ENCODE measurements at places on chromosomes 7 and 10.

DNA sequence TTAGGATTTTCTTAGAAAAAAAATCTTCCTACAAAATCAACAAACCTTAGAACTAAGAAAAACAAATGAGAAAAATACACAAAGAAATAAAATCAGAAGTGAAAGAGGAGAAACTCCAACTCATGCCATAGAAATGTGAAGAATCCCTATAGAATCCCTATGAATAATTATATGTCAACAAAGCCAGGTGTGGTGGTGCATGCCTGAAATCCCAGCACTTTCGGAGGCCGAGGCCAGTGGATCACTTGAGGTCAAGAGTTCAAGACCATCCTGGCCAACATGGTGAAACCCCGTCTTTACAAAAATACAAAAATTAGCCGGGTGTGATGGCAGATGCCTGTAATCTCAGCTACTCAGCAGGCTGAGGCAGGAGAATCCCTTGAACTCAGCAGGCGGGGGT is 27.1 kb downstream of the ACSM6 start:
- no peak for DNase-seq

DNA sequence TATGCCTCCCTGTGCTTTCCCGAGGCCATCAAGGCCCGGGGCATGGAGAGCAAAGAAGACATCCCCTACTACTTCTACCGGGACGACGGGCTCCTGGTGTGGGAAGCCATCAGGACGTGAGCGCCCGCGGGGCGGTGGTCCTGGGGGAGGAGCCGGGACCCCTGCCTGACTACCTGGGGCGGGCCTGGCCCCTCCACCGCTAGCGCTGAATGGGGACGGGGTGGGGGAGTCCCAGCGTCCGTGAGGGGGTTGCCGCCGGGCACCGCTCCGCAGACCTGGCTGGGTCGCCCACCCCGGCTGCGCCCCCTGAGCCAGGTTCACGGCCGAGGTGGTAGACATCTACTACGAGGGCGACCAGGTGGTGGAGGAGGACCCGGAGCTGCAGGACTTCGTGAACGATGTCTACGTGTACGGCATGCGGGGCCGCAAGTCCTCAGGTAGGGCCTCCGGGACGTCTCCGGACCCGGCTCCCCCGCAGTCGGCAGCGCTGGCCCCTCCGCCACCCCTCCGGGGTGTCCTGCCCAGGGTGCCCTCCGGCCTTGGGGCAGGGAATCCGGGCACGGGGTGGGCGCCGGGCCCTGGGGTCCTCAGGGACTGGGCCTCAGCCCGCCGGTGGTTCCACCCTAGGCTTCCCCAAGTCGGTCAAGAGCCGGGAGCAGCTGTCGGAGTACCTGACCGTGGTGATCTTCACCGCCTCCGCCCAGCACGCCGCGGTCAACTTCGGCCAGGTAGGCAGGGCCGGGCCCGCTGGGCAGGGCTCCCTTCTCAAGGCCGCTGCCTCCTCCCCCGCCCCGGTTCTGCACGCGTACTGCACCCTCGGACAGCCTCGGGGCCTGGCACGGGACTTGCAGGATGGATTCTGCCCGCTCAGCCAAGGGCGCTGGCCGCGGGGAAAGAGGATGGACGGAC is 69.3 kb downstream of the ALOX5 start:
- DNase-seq, result peak; percentile 64

- DNase-seq, result peak; percentile 66
Observed at GRCh38 chr10:133318494-133319127, 9.9 kb downstream of the ZNF511 start.

- DNase-seq, result no peak
Observed at GRCh38 chr7:99693427-99694200, 13.8 kb upstream of the CYP3A5 start.

DNA sequence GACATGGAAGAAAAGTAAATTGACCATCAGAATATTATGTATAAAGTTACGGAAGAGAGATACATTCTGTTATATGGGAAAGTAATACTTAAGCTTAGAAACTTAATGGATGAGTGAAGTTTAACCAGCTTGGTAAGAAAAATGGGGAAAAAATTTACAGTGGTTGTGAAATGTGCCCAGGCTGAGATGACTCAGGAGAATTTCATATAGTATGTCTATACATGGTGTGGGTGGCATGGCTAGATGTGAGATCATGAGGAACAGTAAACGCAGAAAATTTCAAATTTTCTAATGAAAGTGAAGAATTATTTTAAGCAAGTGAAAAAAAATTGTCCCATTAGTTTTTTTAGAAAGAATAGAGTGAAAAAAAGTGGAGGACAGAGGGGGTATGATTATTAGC is 552.5 kb upstream of the SORCS1 start:
- DNase-seq, result no peak

- DNase-seq, result no peak
Observed at GRCh38 chr10:28761084-28761846, 83.9 kb downstream of the BAMBI start.

GRCh38 chr10:23516530-23516929 is 77.7 kb downstream of the OTUD1 start:
- DNase-seq, result no peak

DNA sequence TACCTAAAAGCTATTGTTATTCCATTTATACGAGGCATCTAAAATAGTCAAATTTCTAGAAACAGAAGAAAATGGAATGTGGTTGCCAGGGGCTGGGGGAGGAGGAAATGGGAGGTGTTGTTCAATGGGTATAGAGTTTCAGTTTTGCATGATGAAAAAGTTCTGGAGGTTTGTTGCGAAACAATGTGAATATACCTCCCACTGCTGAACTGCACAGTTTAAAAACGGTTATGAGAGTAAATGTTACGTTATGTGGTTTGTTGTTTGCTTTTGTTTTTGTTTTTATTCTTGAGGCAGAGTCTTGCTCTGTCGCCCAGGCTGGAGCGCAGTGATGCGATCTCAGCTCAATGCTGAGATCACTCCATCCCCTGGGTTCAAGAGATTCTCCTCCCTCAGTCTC is 64.9 kb upstream of the NRBF2 start:
- DNase-seq, result no peak

DNA sequence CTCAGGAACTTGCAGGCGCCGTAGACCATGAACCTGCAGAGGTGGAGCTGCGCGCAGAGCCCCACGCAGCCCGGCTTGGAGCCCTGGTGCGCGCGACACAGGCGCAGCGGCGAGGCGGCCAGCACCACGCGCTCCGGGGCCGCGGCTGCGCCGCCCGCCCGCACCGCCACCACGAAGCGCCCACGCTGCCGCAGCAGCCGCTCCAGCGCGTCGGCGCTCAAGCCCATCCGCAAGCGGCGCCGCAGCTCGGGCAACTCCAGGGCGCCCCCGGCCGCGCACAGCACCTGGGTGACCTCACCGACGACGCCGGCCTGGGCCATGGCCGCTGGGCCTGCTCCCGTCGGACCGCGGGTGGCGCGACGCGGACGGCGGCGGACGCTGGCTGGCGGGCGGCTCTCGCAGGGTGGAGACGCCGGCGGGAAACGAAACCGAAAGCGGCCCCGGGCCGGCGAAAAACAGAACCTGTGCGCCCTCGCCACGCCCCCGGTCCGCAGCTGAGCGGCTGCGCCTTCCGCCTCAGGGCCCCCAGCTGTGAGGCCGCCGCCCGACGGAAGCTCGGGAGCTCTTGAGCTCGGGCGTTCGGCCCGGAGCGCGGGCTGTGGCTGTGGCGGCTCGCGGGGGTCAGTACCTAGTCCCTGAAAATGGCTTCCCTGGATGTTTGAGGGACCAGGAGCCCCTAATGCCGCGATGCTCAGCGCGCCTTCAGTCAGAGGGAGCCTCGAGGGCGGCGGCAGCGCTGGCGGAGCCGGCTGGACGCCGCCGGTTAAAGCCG is at the start of gene PARP12:
Gene PARP12 (minus strand): TSS at position 424 of the 772 bp plus-strand sequence. CDS start 104 bp downstream, at position 320.
- peak; percentile 91 for DNase-seq

DNA sequence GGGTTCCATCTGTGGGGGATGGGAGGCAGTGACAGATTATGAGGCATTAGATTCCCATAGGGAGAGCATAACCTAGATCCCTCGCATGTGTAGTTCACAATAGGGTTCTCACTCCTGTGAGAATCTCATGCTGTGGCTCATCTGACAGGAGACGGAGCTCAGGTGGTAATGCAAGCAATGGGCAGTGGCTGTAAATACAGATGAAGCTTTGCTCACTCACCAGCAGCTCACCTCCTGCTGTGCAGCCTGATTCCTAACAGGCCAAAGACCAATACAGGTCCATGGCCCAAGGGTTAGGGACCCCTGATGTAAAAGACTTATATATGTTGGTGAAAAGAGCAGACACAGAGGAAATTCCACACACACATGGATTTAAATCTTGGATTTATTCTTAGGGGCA is 370.2 kb downstream of the NRG3 start:
- DNase-seq, result no peak

All from left forelimb (tissue), 1 donor.